ENCODE measurements at places on chromosomes 7 and 10.
A peak's percentile ranks its signal among the peaks of the same experiment; 100 is the strongest.

DNA sequence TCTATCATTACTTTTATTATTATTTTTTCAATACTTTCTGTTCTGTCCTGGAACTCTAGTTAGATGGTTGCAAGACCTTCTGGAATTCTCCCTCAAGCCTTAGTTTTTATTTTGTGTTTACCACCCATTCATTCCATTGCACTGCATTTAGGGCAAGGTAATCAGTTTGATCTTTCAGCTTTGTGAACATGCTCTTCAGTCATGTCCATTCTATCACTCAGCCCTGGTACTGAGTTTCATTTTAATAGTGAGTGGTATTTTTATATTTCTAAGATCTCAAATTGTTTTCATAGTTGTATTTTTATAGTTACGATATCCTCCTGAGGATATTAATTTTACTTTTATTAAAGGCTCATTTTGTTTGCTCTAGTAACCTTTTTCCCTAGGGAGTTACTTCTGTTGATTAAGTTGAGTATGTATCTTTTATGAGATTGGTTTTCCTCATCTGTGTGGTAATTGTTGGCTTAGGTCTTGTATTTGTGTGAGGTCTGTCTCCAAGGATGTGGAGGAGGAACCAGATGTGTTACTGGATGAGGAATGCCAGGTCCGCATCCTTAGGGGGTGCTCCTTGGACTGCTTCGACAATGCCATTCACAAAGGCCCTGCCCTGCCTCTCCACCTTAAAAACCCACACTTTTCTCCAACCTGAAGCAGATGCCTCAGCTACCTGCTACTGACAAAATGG, 46.7 kb upstream of the RAB18 start:
- DNase-seq: no peak

GRCh38 chr7:128045158-128045557, 13.9 kb upstream of the LRRC4 start:
- DNase-seq: no peak

DNA sequence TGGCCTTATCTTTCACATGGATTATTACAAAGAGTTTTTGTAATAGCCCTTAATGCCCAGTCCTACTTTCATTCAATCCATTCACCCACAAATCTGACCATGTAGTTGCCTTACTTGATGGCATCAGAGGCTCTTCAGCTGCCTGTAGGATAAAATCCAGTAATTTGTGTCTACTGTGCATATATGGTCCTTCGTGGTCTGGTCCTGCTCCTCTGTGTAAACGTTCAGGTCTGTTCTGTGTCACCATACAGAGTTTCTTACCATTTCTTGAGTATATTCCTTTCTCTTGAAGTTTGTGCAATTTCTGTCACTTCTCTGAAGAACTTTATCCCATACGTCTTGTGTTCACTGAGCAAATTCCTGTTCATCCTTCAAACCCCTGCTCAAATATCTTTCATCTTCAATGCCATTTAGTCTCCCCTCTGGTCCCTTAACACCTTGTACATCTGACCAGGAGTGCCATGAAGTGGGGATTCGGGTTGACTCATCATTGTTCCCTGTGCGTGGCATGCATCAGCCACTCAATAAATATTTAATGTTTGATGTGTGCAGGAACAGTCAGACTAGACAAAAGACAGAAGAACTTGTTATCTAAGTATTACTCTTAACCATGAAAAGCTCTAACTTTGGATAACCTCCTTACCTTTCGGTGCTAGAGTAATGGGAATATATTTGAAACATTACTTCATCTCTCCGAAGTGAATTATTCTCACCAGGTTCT, 98.6 kb upstream of the RPA3 start:
- no peak for DNase-seq

DNA sequence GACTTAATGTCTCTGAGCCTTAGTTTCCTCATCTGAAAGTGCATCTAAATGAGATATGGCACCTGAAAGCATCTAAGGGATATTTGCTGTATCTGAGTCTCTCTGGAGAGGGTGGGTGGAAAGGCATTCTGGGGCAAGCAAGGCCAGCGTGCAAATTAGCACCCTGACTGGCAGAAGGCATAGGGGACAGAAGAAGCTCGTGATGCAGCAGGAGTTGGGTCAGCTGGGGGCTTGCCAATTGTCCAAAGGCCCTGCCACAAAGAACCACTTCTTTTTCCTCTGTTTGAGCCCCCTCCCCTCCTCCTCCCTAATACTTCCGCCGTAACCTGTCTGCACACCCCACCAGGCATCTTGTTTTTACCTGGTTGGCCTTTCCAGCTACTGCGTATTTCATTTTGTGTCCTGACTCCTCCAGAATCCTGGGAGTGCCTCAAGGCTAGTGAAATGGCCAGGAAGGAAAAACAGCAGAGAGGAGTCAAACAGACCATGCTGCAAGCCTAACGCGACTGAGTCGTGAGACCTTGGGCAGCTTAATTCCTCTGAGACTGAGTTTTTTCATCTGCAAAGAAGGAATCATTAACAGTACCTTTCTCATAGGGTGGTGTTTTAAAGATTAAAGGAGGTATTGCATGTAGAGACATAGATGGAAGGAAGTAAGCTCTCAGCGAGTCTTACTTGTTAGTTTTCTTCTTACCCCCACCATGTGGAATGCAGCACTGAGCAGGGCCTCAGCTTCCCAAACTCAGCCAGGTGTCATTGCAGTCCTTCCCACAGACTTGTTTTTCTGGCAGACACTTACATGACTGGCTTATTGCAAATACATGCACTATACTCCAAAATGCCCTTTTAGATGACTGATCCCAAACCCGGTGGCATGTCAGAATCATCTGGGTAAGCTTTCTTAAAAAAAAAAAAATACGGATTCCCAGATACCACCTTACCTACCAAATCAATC, 49.1 kb upstream of the MXI1 start:
- peak; percentile 39 for DNase-seq

DNA sequence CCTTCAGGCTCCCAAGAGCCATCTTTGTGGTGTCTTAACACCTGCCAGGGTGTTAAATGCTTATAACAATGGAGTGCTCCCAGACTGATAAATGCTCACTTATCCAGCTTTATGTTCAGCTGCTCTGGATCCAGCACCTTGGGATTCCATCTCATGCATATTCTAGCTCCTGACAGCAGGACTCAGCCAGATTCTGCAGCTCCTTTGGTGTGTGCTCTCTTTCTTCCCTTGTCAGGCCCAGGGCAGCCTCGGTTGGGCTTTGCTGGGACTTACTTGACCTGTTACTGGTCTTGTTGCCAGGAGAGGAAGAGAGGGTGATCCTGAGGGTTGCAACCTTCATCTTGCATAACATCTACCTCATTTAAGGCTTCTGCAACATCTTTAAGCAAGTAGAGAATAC, 59.4 kb upstream of the CCNY start:
- DNase-seq: no peak

DNA sequence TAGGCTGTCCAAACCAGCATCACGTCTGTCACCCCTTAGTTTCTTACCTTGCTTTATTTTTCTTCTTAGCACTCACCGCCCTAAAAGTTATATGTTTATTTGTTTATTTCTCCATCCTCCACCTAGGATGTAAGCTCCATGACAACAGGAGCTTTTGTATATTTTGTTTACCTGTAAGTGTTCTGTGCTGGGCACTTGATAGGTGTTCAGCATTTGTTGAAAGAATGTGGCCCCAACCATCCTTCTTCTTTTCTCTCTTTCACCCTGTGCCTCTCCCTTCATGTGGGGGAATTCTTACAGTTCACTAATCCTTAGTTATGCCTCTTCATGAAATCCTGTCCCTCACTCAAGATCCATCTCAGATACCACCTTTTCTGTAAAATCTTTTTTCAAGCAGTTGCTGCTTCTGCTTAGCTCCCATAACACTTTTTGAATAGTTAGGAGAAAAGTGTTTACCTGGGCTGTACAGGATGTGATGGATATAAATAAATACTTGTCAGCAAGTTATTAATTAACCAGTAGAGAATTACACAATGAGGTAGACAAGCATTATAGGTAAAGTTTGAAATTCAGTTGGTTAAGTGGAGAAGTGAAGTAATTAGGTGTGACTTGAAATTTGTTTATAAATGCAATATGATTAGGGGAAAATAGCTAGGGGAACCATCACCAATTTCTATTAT, 9.7 kb downstream of the AHR start:
- DNase-seq: no peak

- no peak for DNase-seq
Measured at GRCh38 chr7:51288896-51289622, 27.6 kb downstream of the COBL start.

GRCh38 chr10:123381224-123381623, 227.0 kb downstream of the BUB3 start:
- DNase-seq: no peak

- DNase-seq: no peak
Measured at GRCh38 chr10:126738001-126738400, 67.5 kb upstream of the C10orf90 start.

GRCh38 chr7:16728811-16729210, 24.7 kb upstream of the TSPAN13 start:
- no peak for DNase-seq

GRCh38 chr10:126222736-126223511, 165.4 kb downstream of the ADAM12 start:
- no peak for DNase-seq

DNA sequence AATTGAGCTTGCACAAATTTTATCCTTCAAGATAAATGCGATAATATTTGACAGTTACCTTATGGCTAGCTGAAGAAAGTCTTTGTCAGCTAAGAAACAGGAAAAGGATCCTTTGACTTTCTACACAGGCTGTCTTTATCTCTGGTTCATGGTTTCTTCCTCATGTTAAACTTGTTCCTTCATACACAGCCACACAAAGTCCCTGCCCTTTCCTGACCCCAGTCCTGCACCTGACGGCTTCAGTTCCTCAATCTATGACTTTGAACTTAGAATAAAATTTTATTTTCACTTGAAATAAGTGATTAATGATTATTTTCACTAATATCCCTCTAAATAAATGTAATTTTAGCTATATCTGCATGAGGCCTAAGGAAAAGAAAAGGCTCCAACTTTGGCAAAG, 77.8 kb upstream of the PRSS1 start:
- DNase-seq: no peak

GRCh38 chr7:101629171-101629570, at the start of gene MYL10:
Gene MYL10 (minus strand): TSS chr7:101629296. CDS start chr7:101629118, 178 bp downstream.
- no peak for DNase-seq

DNA sequence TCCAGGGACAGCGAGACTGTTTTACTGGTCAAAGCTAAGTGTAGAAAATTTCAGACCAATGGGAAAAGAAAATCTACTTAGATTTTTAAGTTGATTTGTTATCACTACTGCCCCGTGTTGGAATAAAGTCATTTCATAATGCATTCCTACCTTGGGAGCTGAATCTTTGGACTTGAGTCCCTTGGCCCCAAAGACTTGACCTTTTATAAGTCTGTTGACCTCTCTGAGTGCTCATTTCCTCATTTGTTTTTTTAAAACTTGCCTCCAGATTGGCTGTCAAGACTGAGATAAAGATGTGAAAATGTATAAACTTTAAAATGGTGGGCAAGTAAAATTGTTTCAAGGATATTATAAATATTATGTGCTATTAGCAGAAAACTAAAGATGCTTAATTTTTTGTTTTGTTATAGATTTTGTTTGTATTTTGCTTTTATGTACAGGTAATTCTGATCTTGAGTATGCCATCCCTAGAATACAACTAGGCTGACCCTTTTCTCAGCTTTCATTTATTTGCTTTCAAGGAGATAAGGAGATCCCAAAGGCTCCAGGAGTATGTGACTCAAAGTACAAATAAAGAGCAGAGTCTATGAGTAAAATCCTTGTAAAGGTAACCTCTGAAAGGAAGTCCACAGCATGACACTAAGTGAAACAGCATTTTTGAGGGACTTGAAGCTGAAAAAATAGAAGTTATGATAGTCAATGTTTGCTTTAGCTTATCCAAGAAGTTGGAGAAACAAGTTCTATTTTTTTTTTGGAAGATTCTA, 54.6 kb downstream of the TMEM26 start:
- no peak for DNase-seq

DNA sequence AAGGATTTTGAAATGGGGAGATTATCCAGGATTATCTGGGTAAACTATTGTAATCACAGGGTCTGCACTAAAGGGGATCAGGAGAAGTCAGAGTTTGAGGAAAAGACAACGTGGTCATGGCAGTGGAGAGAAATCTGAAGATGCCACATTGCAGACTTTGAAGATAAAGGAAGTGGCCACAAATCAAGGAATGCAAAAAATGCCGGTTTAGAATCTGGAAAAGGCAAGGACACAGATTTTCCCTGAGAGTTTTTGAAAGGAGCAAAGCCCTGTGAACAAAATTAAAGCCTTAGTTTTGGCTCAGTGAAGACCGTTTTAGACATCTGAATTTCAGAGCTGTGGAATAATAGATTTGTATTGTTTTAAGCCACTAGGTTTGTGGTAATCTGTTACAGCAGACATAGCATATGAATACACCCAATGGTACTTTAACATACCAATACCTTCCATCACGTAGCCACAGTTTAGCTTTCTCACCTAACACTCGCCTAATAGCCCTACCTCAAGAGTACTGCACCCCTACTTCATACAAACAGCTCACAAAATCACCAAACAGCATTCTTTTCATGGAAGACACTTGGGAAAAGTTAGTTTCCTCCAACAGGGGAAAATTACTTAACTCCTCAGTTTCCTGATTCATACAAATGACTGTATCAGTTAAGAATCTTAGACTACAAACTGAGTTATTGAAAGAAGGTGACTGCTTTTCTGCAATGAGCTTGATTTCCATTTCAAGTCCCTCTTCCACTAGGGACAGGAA, 446.5 kb downstream of the INHBA start:
- no peak for DNase-seq

GRCh38 chr10:113610631-113611601, 52.9 kb downstream of the NRAP start:
- no peak for DNase-seq

GRCh38 chr7:19242246-19242645, 97.0 kb upstream of the FERD3L start:
- DNase-seq: no peak
